Activated naive CD8-positive, alpha-beta T cell treated with anti-CD3 and anti-CD28 coated beads, Interleukin-2, amount 50 U/mL, for 24 hours (primary cell): ENCODE measurements at places on chromosomes 5 and 9.

- no peak for DNase-seq
These were observed 14.7 kb downstream of the KLHL9 start for GRCh38 chr9:21320465-21320864.

DNA sequence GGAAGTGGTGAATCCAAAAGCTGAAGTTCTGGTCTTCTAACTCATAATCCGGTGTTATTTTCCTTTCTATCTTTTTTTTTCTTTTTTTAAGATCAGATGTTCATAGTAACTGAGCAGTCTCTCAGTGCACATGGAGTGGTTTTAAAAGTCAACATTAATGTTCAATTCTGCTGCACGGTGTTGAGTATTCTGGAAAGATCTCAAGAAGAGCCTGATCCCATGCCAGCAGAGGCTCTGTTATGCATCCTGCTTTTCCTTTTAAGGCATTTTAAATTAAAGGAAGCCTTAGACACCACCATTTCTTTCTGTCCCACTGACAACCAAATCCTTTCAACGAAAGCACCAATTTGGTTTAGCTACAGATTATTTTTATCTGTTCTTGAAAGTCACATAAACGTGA is 33.4 kb downstream of the SEMA5A start:
- no peak for DNase-seq

GRCh38 chr5:29157975-29158374 is 2035.5 kb upstream of the CDH6 start:
- DNase-seq = no peak

DNA sequence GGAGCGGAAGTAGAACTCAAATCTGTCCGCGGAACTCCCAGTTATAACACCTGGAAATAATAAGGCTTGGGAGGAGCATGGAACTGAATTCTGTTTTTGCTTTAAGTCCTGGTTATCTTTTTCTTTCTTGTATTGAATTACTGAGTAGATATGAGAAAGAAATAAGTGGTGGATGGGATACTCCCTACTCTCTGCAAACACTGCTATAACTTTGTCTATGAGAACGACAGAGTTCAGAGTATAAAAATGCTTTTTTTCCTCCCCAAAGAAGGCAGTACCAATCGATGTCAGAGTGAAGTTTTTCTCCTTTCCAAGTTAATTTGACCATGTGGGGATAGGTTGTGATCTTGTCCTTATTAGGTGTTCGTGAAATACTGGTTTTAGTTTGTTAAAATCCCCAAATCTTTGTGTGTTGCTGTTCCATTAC is 1.2 kb downstream of the RIC1 start:
- no peak for DNase-seq

DNA sequence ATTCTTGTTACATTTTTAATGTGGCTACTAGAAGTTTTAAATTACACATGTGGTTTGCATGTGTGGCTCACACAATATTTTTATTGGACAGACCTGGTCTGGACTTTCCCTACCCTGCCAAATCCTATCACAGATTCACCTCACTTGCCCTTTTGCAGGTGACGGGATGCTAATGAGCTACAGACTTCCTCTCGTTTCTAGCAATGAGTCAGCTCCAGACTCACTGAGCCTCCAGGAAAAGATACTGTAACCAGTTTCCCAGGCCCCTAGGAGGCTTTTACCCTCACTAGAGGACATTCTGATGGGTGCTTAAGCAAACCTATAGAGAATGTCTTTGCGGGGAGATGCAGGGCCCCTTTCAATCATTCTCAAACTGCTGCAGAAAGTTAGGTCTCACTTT is 135.4 kb downstream of the WDR41 start:
- DNase-seq = peak; percentile 18

DNA sequence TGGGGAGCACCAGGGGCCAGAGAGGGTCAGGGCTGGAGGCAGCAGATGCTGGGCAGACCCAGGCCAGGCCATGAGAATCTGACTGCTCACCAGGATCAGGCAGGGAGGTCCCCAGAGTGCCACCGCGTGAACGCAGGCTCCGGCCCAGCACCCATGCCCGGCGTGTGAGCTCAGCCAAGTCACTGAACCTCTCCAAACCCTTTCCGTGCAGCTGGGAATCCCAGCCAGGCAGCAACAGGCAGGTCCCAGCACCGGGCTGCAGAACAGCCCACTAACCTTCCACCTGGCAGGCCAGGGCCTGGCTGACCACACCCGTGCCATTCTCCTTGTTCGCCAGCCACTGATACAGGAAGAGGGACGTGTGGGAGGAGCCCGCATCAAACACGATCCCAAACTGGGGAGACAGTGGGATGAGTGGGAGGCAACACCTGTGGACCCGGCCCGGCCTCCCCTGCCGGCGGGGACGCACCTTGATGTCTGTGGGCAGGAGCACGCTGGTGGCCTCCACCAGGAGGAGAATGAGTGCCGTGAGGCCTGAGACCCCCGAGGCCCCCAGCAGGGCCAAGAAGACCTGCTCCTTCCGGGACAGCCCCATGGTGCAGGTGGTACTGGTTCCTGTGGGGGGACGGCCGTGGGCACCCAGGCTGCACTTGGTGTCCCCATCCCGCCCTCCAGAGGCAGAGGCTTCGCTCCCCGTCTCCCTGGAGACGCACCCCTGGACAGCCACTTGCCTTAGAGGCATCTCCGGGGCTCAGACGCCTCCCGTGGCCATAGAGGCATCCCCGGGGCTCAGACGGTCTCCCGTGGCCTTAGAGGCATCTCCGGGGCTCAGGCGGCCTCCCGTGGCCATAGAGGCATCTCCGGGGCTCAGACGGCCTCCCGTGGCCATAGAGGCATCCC is 3.2 kb downstream of the ENTPD8 start:
- no peak for DNase-seq

GRCh38 chr5:68872088-68872839 is 221.6 kb upstream of the SLC30A5 start:
- DNase-seq = no peak

DNA sequence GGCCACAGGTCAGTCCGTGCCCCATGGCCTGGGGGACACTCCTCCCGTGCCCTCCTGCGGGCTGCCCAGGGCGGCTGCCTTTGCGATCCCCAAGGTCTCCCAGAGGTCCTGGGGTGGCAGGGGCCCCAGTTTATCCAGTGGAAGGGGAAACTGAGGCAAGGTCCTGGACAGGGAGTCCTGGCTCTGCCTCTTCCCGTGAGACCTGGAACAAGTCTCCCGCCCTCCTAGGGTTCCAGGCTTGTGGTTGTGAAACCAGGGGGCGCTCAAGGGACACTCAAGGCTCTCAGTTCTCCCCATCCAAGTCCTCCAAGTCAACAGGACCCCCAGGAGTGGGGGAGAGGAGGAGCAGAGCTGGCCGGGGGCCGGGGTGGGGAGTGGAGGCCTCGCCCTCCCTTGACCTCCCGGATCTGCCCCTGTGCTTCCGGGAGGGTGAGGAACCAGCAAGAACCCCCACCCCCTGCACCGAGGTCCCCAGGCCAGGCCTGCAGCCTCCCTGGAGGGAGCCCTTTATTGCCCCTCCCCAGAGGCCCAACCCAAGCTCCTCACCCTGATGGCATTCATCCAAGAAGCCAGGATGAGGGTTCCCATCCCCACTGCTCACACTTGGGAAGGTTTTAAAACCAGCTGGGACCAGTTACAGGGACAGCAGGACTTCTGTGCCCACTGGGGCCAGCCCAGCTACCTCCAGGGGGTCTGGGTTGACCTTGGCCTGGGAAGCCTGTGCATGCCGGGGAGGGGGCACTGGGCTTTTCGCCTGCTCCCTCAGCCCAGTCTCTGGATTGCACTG is 24.7 kb upstream of the TMEM250 start:
- DNase-seq = no peak

- DNase-seq = no peak
These were observed 272.2 kb downstream of the AUH start for GRCh38 chr9:91089405-91090129.

DNA sequence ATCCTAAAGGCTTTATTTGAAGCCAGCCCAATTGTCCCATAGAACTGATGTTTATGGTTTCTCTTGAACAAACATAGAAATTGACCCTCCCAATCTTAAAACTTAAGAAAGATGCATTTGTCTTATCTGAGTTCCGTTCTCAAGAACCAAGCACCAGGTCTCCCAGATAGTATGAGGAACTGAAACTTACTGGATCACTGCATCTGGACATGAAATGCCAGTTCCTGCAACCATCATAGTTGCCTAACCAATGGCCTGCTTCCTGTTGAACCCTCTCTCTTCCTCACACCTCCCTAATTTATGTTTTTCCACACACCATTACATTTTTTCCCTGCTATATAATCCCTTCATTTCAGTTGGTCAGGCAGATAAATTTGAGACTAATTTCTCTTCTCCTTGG is 478.9 kb downstream of the HTR1A start:
- DNase-seq = no peak

- no peak for DNase-seq
These were observed 78.0 kb downstream of the ISOC1 start for GRCh38 chr5:129172580-129172979.

- no peak for DNase-seq
These were observed 28.2 kb downstream of the HTR4 start for GRCh38 chr5:148626081-148626613.

- DNase-seq = no peak
These were observed 436.2 kb downstream of the GABRG2 start for GRCh38 chr5:162503796-162504195.

DNA sequence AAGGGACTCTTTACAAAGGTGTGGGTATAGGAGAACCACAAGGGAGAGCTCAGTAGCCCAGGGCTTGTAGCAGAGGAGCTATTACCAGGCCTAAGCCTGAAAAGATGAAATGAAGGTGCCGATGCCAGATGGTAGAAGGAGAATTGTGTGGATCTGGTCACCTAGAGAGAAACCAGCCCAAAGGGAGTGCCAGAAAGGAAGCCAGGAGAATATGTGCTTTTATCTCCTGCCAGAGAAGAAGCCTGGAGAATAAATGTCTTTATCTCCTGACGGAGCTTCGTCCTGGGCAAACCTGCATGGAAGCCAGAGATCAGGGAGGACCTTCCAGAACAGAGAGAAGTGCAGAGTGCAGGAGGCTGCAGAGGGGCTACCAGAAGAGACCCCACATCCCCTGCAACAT is 142.6 kb downstream of the MED10 start:
- DNase-seq = no peak

GRCh38 chr9:114235033-114235661 is 79.8 kb downstream of the COL27A1 start:
- DNase-seq = no peak

DNA sequence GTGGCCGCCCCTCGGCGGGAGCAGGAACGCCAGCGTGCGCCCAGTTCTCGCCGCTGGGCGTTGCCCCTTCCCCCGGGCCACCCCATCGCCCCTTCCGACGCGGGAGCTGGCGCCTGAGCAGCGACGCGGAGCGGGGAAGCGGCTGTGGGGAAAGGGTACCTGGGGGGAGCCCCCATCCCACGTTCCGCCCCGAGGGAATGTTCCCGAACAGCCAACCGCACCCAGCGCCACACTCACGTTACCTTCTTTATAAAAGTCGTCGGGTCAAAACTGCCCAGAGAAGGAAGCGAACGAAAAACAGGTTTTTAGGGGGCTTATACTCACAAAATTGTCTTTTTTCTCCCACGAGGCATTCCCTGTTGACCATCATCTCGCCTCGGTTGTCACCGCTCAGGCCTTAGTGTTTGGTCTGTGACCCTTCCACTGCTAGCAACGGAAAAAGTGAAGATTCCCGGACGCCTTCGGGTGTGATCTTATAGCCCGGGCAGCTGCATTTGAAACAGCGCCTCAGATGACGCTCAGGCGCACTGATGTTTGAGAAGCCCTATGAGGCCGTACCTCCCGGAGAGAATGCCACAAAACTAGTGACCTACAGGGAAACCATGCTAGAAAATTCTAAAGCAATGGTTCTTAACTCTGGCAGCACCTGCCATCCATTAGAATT is 475 bp upstream of the GOLM1 start:
- DNase-seq = peak; percentile 26
